Hippocampal formation (tissue), 2 donors: ENCODE measurements at places on chromosomes 2 and 18.

- DNase-seq: no peak
Observed at GRCh38 chr2:144631636-144632035, 111.7 kb upstream of the ZEB2 start.

GRCh38 chr2:228037915-228038314 lies 143.6 kb downstream of the SPHKAP start:
- no peak for DNase-seq

DNA sequence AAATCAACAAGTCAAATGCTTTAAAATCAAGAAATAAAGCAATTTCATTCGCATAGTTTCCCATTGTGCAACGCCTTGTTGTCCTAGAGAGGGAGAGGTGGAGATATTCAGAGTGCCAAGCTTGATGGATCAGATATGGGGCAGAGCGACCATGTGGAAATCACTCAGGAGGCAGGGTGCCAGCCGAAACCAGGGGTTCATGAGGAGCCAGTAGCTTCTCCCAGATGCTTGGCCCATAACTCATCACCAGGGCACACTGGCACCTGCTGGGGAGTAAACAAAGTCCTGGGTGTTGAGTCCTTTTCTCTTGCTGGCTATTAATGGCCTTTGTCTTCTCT lies 53.0 kb upstream of the ASAP2 start:
- DNase-seq: no peak

DNA sequence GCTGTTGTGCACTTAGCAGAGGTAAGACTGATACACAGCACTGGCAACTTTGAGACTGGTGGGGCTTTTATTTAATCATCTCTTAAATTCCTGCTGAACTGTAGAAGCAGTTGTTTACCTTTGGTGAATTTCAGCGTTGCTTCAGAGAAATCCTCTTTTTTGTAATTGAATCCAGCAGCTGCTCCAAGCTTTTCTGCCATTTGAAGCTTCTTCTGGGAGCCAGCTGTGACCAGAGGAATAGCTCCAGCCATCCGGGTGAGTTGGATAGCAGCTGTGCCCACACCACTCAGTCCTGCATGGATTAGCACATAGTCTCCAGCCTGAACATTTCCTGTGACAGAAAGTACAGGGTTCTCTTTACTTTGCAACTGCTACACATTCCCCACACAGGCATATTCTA lies 3.9 kb downstream of the TP53I3 start:
- no peak for DNase-seq

DNA sequence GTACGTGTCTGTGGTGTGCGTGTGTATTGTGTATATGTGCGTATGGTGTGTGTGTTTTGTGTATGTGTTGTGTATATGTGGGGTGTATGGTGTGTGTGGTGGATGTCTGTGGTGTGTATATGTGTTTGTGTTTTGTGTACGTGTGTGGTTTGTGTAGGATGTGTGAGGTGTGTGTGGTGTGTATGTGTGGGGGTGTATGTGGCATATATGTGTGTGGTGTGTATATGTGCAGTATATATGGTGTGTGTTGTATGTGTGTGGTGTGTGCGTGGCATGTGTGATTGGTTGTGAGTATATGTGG lies 101.3 kb downstream of the CLIP4 start:
- DNase-seq: no peak

GRCh38 chr2:23538566-23538965 lies 153.6 kb downstream of the KLHL29 start:
- no peak for DNase-seq

- no peak for DNase-seq
Observed at GRCh38 chr18:69215161-69215560, 185.5 kb upstream of the DOK6 start.

DNA sequence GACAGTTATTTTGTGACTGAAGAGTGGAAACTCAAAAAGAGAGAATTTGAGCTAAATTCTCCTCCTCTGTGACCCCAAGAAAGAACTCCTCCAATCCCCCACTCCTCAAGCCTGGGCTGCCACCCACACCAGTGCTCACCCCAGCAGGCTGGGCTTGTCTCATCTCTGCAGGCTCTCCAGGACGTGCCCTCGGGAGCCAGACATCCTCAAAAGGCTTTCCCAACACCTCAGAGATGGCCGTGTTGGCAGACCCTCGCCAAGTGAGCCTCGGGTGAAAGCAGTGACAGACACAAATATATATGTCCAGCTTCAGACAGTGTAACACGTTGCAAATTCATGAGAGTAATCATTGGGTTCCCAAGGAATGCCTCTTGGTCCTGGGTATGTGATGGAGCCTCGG lies 377.7 kb upstream of the SALL3 start:
- DNase-seq: no peak

GRCh38 chr2:237669628-237670392 lies 42.4 kb downstream of the LRRFIP1 start:
- no peak for DNase-seq

DNA sequence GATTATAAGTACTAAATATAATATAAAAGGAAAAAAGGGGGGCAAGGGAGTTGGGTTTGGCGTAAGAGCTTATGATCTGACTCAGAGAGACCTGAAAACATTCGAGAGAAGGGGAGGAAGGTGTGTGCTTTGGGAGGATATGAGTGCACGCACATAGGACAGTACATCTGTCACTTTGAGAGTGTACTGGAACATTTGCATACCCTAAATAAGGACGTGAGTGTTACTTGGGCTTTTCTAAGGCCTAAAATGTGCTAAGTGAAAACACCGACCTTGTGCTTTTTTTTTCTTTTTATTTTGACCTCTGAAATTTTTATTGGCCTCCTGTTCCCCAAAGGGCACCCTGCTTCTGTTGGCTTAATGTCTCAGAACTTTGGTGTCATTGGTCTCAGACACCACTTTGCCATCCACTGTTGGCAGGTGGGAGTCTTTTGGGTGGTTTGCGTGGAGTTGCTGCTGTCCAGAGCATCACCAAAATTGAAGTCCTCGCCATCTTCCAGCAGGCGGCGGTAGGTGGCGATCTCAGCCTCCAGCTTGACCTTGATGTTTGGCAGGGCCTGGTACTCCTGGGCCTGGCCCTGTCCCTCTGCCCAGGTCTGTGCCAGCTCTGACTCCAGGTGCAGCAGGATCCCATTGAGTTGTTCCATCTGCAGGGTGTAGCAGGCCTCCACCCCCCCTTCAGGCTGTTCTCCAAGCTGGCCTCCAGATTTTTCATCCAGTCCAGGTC lies 57.7 kb downstream of the CD28 start:
- no peak for DNase-seq

DNA sequence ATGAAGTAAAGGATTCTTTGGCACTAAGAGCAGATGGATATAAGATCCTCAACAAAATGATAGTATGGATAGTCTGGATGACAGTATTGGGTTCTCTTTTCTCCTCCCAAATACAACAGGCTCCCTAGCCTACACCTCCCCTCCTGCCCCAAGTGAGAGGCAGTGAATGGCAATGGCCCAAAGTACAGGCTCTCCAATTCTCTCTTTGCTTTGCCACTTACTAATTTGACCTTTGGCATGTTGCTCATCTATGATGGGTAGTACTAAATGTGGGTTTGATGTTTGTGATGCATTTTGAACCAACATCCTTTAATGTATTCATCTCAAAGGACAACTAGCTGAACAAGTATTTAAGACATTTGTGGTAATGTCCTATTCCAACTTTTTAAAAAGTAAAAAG lies 65.9 kb downstream of the EIF5B start:
- no peak for DNase-seq

DNA sequence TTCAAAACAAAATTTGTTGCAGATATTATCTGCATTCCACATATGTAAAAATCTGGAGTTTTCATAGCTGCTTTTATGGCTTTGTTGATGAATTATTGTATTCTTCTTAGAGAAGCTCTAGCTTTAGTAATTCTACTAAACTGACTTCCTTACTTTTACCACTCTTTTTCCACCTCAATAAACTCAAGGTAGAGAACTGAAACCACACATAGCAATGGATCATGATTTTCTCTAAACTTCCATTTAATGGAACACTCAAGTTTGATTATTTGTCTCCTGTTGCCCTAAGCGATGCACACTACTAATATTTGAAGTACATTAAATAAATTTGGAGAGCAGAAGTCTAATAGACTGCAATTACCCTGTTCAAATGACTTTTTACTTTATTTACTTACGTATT lies 192.0 kb downstream of the NBAS start:
- DNase-seq: no peak

DNA sequence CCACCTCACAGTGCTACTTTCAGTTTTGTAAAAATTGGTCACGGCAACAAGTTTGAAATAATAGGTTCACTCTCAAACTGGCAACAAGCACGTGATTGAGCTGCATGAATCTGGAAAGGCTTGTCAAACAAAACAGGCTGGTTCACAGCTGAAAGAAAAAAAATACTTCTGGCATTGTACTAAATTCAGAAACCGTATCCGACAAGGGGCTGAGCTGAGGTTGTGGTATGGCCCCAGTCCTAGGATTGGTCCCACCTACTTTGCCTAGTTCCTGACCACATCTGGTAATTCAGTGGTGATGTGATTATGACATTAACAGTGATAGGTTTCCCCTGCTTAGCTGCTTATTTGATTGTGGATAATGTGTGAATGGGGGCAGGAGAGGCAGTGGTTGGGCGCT lies 326.5 kb upstream of the THUMPD2 start:
- DNase-seq: no peak

DNA sequence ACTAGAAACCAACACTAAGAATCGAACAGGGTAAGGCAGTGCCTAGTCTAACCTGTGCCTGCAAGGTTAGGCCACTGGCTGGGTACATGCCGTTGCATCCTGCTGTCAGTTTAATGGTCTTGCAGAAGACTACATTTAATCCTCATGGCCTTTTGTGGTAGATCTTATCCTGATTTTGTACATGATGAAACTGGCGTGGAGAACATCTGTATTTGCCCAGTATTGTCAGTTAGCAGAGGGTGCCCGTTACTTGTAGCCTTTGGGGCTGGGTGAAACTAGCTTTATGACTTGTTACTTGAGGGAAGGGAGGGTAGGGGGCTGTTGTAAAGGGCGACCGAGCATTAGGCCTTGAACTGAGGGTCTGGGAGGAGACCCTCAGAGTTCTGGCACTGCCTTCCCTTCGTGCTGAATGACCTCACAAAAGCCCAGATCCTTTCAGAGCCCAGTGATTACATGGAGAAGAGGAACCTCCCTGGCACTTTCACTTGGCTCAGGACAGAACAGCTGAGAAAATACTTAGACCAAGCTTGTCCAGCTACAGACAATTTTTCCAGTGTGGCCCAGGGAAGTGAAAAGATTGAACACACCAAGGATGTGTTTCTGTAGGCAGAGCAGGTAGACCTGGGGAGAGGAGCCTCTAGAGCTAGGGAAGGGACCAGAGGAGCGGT lies 19.5 kb downstream of the SLC20A1 start:
- DNase-seq: no peak

GRCh38 chr2:71561441-71562267 lies 108.3 kb downstream of the DYSF start:
- no peak for DNase-seq

DNA sequence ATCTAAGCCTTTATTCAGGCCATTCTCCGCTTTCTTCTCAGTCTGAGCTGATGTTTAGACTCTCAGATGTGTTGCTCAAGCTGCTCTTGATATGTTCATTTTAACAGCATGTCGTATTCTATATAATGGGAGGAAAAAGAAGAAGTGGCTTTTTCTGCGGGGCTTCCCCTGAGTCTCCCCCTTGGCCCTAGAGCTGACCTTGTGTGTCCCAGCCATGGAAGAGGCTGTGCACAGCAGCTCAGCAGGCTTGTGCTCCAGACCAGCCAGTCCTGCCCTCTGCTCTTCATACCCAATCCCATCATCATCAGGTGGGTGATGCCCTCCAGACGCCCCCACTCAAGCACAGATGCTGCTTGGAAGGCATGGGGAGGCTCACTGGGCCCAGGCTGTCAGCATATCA lies 155.1 kb upstream of the CELF4 start:
- no peak for DNase-seq

DNA sequence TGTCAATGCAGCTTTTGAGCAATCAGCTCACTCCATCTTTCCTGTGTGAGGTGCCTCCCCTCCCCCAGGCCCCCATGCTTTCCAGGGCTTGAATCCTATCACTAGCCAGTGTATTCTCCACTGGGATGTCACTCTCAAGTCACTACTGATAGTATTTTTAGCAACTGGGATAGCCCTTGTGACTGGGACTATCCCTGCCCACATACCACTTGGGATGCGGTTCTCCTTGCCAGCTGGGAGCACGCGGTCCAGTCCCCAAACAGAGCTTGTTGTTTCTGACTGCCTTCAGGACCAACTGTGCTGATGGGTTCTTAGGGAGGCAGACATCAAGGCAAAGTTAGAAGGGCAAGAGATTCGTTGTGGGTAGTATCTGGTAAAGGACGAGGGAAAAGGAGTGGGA lies 134.9 kb downstream of the FAM161A start:
- no peak for DNase-seq

DNA sequence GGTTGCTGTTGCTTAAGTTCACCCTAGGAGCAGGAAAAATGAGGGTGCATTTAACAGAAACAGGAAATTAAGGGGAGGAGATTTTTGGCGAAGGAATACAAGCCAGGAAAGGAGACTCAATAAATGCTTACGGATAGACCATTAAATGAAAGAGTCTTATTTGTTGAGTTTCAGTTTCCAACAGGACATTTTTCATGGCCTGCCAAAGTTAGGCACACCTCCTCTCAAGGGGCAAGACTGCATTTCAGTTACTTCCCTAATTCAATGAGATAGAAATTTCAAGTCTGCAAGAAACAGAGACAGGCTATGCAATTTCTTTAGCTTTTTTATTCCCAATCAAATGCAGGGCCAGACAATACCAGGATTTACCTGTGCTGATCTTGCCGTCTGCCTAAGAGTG lies 394.7 kb upstream of the KLHL29 start:
- DNase-seq: no peak

- DNase-seq: no peak
Observed at GRCh38 chr2:144523596-144524117, 3.7 kb upstream of the ZEB2 start.
